ENCODE measurements at places on chromosomes 1 and 21. TPM values are rescaled to one million over a fixed set of nuclear protein-coding genes. Genes with fewer than 3 reads are reported as not detected.

DNA sequence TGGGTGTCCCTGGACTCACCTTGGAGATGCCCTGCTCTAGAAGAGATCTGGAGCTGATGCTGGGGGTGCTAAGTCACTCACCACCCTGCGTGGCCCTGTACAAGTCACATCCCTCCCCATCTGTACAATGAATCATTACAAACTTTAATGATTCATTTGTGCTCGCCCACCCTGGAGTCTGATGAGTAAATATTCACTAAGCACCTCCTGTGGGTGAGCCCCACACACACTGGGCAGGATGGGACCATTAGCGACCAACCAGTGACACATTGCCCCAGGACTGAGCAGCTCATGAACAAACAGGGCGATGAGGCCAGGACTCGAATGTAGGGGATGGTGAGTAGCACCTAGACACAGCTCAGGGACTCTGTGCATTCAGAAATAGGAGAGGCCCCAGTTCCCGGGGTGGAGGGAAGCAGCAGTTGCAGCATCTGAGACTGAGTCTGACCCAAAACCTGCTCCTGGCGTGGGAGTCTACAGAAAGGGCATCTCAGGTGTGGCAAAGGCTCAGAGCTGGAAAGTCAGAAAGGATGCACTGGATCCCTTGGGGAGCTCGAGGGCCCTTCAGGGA, 18.1 kb upstream of the PDZK1IP1 start:
- DNase-seq, result no peak

DNA sequence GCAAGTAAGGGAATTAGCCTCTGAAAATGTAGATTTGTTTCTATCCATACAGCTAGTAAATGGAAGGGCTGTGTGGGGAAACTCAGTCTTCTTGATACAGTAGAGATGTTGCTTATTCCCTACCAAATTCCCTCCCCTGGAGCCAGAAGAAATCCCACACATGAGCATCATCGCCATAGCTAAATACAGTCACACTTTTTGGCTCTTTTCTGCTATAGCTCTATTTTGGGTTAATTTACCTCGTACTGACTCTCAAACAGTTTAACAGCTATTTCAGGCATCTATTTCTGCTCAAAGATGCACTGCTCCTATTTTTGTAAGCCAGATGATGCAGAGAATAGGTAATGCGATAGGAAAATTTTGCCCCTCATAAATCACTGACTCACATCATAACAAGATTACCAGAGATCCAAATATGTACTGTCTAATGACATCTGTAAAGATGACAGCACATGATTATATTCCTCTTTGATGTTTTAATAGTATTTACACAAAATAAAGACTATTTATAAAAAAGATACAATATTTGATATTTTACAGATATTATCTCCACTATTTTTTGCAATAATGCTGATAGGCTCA, 58.6 kb downstream of the XCL1 start:
- DNase-seq, result no peak

- DNase-seq, result no peak
These were observed 31.3 kb downstream of the SMAP2 start for GRCh38 chr1:40404670-40405462.

DNA sequence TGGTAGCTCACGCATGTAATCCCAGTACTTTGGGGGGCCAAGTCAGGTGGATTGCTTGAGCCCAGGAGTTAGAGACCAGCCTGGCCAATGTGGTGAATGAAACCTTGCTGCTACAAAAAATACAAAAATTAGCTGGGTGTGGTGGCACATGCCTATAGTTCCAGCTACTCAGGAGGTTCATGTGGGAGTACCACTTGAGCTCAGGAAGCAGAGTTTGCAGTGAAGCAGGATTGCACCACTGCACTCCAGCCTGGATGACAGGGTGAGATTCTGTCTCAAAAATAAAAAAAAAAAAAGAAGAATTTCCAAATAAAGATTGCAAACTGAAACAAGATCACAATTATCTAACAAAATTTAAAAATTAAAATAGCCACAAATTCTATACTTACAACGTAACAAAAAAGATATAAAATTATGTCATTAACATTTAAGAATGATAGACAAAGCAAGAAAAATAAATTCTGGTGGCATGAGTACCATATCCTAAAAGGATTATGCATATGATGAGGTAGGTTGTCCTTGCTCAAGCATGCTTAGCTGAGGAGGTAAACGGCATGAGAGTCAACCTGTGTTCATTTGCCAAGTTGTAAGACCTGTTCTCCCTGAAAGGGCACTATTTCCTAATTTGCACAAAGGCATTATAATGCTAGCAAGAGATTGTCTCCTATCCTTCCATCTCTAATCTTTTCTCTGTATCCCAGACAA, 20.2 kb downstream of the IPP start:
- no peak for DNase-seq

DNA sequence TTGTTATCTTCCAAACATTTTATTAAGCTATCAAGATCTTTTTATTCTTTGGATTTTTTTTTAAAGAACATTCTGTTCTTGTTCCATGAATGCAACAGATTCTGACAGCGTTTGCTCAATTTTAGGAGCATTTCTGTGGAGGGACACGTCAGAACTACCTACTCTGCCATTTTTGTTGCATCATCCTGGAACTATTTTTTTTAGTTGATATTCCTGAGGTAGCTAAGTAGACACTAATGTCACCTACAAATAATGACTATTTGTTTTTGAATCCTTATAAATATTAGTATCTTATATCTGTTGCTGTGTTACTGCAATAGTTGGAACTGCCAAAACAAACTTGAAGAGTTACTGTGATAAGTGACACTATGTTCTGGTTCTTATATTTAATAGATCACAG, 57.2 kb downstream of the DNAI4 start:
- DNase-seq, result no peak

DNA sequence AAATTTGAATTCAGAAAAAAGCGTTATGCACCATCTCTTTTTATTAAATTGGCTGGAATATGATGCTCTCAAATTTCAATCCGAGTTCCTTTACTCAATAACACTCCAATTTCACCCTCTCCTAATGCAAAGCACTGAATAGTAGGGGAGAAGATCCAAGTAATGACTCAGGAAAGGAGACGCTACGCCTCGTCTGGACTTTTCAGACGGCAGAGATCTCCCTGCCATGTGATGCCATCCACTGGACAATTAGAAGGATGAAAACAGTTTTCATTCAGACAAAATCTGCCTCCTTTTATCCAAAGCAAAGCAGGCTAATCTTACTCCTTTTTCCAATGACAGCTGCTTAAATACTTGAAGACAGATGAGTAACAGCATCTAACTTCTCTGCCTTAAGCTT, 242.4 kb upstream of the GREM2 start:
- DNase-seq, result no peak

GRCh38 chr21:27429710-27430341, 462.9 kb upstream of the ADAMTS5 start:
- no peak for DNase-seq

DNA sequence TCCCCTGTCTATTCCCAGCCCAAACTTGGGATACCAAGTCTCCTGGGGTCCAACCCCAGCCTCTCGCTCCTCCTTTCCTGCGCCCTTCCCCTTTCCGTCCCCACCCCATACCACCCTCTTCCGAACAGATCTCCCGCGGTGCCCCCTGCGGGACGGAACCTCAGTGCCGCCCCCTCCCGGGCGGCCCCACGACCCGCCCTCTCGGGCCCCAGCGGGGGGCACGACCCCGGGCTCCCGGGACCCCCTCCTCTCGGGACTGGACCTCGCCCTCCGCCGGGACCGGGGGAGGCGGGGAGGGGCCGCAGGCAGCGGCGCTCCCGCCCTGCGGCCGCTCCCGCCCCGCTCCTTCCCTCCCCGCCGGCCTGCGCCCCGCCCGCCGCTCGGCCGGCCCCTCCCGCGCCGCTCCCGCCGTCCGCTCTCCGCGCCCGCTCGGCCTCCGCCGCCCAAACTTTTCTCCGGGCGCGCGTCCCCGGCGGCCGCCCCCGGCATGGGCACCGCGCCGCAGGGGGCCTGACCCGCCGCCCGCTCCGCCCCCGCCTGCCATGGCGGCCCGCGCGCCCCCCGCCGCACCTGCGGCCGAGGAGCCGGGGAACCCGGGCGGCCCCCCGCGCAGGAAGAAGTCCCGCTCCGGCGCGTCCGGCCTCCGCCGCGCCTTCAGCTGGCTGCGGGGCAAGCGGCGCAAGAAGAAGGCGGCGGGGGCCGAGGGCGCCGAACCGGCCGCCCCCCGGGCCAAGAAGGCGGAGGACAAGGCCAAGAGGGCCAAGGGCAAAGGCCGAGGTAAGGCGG, 39.0 kb upstream of the SYNC start:
- DNase-seq, result peak; percentile 81

DNA sequence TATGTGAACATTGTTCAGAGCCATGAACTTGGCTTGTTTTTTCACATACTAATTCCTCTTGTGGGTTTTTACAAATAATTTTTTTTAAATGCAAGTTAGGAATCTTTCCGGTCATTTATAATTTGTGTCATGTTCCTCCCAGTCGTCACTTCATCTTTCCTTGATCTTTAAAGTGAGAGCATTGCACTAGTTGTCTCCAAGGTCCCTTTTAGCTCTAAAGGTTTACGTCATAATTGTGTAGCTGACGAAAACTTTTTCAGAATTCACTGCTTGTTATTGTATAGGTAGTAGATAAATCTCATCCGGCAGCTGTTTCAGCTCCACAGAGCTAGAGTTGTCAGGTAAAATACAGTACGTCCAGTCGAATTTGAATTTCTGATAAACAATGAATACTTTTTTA, 33.6 kb downstream of the SOAT1 start:
- DNase-seq, result no peak

- no peak for DNase-seq
These were observed 1193.7 kb upstream of the ADGRL2 start for GRCh38 chr1:80607064-80607463.

The OR6K3 gene
- total RNA-seq, result not detected

The KLHDC9 gene
- 9.5 TPM for total RNA-seq

The PROK1 gene
- not detected for total RNA-seq

The VCAM1 gene
- 4.0 TPM for total RNA-seq

The PLCH2 gene
- total RNA-seq, result 1.9 TPM

The ZNF691 gene
- 5.9 TPM for total RNA-seq
